Activated CD4-positive, alpha-beta memory T cell treated with anti-CD3 and anti-CD28 coated beads, Interleukin-2, amount 10 ng/mL, durations not matched to agents 7 days and 5 days (primary cell): ENCODE measurements at places on chromosomes 16 and 17.

DNA sequence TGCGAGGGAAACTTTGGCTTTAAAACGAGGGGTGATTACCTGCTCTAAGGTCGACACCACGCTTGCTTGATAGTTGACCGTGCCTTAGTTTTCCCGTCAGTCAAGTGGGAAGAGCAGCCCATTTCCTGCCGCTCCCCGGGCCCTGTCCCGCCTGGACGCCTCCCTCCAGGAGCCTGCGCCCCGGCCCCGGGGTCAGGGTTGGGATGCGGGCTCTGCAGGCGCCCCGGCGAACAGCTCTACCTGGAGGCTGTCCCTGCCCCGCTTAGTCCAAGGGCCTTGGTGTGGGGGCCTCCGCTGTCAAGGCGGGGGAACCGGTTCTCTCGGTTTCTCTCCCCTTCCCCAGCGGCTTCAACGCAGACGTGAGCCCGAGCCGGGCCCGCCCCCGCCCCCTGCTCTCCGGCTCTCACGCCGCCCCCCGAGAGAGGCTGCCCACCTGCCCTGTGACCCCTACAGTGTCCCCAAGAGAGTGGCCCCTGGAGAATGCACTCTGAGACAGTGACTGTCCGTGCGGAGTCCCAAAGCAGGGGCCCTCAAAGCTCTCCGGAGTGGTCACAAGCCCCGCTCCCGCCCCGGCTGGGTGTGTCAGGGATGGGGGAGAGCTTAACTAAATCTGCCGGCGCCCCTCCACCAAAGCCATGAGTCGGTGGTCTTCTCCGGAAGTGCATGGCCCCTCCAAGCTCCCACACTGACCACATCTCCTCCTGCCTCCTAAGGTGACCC is 117.4 kb upstream of the SMURF2 start:
- DNase-seq: peak; percentile 4

DNA sequence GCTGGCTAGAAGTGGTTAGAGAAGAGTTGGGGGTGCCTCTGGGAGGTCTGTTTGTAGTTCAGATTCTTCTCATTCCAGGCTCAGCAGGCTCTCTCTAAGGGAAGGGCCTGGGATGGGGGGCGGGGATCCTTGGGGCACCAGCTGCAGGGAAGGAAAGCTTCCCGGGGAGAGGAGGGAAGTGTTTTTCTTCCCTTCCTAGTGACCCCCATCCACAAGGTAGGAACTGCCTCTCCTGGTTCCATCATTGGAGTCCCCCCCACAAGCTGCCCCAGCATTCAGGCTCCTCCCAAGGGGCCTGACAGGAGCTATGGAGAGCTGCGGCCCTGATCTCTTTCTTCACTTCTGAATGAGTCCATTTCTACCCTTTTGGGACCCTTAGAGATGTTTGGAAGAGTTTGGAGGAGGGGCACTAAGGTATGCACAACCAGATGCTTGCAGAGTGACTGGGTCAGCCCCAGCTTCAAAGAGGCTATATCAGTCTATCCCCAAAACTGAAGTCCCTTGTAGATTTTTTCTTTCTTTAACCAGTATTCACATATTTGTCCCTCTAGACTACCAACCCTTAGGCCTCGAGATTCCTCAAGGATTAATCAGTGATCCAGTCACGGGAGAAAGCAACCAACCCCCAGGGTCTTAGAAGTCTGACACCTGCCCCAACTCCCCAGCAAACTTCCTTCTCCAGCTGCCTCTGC is 13.9 kb upstream of the FZD2 start:
- no peak for DNase-seq

DNA sequence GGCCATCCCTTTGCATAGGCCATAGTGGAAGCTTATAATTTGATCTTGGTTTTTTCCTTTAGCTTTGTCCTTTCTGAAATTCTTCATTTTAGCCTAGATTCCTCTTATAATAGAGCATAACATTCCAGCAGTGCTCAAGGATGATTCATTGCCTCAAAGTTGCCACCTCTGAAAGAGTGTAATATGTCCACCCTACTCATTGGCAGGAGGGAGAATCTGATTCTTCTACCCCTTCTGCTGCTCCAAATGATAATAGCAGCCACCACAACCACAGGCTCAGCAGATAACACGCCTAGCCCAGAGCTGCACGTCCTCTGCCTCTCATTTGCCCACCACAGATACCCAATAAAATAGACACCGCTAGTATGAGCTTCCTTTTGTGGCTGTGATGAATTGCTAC is 337.4 kb upstream of the HSBP1 start:
- no peak for DNase-seq

DNA sequence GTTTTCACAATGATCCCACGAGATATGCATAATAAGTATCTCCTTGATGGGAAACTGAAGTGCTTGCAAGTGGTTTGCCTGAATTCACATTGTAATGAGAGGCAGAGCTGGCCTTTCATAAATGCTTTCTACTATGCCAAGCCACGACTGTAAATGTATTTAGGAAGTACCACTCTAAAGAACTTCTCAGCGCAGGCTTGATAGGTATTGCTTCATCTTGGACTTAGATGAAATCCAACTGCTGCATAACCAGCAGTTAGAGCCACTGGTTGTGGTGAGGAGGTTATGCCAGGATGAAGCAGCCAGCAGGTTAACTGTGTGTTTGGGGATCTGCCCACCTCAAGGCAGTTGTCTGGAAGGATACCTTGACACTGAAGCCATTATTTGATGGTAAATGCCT is 26.8 kb downstream of the MARCHF10 start:
- DNase-seq: no peak

- no peak for DNase-seq
Observed at GRCh38 chr17:76492123-76492988, 8.9 kb downstream of the RHBDF2 start.

DNA sequence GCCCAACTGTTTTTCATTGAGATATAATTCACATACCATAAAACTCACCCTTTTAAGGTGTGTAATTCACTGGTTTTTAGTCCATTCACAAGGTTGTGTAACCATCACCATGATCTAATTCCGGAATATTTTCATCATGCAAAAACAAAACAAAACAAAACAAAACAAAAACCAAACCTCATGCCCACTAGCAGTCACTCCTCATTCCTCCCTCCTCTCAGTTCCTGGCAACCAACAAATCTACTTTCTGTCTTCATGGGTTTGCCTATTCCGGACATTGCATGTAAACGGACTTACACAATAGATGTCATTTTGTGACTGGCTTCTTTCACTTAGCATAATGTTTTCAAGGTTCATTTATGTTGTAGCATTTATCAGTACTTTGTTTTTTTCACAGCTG is 4.5 kb upstream of the NOD2 start:
- DNase-seq: no peak

- peak; percentile 75 for DNase-seq
Observed at GRCh38 chr17:3892095-3892998, 506 bp downstream of the CAMKK1 start.

DNA sequence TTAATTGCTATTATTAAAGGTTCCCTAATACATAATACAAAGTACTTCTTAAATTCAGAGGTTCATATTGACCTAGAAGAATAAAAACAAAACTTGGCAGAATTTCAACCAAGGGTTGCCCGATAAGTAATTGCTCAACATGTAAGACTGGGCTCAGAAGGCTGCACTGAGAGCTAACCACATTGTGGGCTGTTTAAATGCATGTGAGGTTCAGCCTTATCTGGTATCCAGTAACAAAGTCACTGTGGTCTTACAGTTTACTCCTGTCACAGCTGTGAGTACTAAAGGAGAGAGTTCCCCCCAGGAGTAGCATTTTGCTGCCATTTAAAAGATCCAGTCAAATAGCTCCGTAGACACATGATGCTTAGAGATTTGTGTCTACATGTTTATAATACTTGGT is 1.6 kb upstream of the DHRS11 start:
- DNase-seq: peak; percentile 17

GRCh38 chr17:76408037-76408849 is 23.8 kb downstream of the SPHK1 start:
- DNase-seq: peak; percentile 74

DNA sequence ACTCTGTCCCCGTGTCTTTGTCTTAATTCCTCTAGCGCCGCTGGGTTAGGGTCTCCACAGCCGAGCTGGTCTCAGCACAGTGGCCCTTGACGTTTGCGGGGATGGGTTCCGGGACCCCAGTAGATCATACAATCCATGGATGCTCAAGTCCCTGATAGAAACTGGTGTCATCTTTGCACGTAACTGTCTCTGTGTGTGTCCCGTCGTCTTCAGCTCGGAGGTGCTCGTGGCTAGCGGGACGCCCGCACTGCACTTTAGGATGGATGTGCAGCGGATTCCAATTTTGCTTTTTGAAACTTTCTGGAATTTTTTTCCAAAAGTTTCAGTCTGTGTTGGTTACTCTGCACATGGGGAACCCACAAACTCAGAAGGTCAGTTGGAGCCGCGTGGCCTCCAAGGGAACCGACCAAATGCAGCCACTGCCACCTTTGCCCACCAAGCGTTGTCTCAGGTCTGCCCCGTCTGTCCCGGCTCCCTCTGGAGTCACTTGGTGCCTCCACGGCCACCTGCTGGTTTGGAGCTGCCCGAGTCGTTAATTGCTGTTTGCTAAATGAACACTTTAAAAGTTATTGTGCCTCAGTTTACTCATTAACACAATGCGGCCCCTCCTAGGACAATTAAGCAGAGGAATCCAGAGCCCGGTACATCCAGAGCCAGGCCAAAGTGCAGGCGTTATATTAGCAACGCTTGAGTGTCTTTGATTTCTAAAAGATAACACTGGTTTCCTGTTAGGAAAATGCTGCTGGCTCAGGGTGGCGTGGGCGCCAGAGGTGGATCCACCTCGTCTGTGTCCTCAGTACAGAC is 5.3 kb upstream of the DPEP1 start:
- no peak for DNase-seq

GRCh38 chr17:16943032-16943352 is 28.9 kb downstream of the TNFRSF13B start:
- DNase-seq: peak; percentile 14

DNA sequence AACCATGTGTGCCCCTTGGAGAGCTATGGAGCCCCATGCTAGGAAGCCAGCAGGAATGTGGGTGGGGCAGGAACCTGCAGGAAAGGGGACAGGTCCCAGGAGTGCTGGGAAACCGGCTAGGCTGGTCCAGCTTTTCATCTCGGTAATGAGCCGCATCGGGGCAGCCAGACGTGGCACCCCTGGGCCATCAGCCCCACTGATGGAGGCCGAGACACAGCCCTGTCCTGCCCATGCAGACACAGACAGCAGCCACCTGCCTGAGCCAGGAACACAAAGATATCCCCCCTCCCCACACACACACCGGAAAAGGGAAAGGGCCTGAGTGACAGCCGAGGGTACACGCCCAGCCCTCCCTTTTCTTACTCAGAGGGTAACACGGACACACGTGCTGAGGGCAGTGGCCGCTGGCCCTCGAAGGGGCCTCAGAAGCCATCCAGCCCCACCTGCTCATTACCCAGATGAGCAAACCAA is 18.1 kb downstream of the PPL start:
- no peak for DNase-seq

GRCh38 chr16:28042811-28043210 is 20.7 kb downstream of the GSG1L start:
- DNase-seq: no peak

DNA sequence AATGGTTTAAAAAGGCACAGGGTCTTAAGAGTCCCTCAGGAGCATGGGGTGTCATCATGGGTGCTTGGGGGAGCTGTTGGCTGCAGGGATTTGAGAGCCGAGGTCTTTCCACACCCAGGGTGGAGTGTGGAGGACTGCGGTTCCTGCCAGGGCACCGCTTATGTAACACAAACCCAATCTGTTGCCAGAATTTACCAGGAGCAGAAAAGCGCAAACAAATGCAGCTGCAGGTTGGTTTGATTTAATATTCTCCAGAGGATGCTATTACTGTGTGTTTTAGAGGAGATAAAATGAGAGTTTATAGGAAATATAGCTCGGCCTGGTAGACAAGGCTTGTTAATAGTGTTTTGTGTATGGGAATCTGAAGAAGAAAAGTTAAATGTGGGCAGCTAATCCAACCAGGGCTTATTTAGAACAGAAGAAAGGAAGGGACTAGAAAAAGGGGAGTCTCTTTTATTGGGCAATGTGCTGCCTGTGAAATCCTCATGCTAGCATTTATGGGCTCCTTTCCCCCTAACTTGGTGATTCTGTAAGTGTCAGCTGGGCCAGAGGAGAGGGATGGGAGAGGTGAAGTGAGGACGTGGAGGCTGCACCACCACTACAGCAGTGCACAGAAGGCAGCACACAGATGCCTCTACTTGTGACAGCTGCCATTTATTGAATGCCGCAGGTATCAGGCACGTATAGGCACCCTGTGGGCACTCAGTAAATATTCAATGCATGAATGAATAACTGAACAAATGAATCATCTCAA is 174.7 kb downstream of the KATNIP start:
- no peak for DNase-seq

- no peak for DNase-seq
Observed at GRCh38 chr17:78450696-78451345, 72.4 kb downstream of the PGS1 start.

DNA sequence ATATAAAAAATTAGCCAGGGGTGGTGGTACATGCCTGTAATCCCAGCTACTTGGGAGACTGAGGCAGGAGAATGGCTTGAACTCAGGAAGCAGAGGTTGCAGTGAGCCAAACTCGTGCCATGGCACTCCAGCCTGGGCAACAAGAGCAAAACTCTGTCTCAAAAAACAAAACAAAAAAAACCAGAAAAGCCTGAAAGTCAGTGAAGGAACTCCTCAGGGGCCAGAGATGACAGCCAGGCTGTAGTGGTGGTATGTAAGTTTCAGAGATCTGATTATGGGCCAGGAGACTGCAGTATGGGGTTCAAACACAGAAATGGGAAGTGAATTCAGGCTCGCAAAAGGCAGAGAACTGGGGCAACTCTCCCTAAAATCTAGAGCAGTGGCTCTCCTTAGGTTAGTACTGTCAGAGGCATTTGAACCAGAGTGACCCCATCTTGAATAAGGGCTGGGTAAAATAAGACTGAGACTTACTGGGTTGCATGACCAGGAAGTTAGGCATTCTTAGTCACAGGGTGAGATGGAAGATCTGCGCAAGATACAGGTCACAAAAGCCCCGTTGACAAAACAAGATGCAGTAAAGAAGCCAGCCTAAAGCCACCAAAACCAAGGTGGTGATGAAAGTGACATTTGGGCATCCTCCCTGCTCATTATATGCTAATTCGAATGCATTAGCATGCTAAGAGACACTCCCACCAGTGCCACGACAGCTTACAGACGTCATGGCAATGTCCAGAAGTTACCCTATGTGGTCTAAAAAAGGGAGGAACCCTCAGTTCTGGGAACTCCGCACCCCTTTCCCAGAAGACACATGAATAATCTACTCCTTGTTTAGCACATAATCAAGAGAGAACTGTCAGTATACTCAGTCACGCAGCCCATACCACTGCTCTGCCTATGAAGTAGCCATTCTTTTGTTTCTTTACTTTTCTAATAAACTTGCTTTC is 120.2 kb upstream of the XYLT1 start:
- peak; percentile 77 for DNase-seq

DNA sequence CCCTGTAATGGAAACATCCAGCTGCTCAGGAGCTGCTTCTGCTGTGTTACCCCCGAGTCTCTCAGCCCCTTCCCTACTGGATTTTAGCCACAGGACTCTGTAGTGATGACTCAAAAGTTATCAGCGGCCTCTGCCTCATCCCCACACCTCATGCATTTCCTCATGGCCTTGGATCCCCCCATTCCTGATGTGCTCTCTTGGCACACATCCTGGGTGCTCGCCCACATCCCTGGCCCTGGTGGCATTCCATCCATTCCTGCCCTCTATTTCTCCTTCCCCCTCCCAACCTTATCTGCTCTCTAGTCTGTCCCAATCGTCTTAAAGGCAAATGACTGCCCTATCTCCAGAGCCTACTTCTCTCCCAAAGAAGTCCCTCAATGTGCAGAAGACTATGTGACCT is 24.6 kb downstream of the MARF1 start:
- no peak for DNase-seq

- no peak for DNase-seq
Observed at GRCh38 chr16:14600164-14600563, 29.9 kb downstream of the PARN start.
